ENCODE measurements at places on chromosomes 16 and 17.

- no peak for DNase-seq
Measured at GRCh38 chr17:15955793-15956541, 11.0 kb downstream of the ADORA2B start.

- no peak for DNase-seq
Measured at GRCh38 chr16:75023009-75023408, 24.2 kb downstream of the ZNRF1 start.

DNA sequence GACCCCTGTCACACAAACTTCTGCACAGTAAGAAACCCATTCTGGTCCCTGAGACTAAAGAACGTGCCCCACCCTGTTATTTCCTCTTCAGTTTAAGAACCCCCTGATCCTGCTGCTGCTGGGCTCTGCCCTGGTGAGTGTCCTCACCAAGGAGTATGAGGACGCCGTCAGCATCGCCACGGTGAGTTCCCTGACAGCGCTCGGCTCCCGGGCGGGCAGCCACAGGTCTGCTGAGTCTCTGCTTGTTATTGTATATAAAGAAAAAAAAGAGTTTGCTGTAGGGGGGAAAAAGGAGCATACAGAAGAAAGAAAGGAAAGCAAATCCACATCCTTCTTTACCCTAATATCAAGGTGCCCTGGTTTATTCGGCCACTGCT is 40.0 kb downstream of the ATP2C2 start:
- no peak for DNase-seq

DNA sequence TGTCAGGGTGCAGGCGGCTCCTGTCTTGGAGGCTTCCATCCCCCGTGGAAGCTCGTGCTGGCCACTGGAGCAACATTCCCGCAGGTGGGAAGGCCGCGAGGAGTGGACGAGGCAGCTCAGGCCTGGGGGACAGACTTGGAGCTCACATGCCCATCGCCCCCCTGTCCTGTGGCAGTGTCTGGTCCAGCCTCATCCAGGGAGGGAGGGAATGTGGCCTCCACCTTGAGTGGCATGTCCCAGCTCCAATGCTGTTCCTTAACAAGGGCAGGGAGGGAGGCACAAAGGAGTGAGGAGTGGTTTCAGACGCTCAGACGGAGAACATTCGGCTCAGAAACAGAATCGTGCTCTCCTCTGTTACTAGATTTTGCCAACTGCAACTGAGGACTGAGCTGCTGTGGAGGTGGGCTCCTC is 159.4 kb upstream of the CHMP6 start:
- DNase-seq, result no peak

DNA sequence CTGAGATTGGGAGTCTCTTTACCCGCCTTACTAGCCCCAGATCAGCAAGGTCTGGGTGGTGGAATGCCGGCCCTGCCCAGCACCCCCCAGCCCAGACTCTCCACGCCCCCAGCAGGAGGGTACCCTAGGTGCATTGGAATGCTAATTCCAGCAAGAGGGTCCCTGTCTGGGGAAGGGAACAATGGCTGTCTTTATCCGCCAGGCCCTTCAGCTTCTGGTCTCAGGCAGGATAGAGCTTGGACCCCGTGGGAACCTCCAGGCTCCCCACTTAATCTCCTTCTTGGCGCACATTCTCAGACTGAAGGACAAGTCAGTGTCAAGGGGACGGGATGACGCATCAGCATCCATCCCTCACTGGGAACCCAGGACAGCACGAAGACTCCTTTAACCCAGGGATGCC is 85.1 kb downstream of the LITAF start:
- no peak for DNase-seq

- DNase-seq, result no peak
Measured at GRCh38 chr16:13439766-13440165, 480.2 kb upstream of the ERCC4 start.

DNA sequence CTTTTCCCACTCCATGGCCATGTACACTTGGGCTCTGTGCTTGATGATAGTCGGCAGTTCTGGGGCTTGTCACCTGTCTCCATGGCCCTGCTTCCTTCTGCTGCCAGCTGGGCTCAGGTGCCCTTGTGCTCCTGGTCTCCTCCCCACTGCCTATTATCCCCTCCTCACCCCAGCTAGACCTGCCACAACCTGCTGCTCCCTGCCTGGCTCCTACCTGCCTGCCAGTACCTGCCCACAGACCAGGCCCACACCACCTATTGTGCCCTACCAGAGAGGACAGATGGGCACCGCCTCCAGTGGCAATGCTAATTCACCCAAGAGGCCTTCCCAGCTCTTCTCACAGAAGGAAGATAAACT is 538 bp upstream of the RAPGEFL1 start:
- peak; percentile 9 for DNase-seq

- DNase-seq, result no peak
Measured at GRCh38 chr16:58264007-58264406, 30.8 kb downstream of the PRSS54 start.

- DNase-seq, result no peak
Measured at GRCh38 chr17:43753493-43754129, 5.0 kb downstream of the SOST start.

DNA sequence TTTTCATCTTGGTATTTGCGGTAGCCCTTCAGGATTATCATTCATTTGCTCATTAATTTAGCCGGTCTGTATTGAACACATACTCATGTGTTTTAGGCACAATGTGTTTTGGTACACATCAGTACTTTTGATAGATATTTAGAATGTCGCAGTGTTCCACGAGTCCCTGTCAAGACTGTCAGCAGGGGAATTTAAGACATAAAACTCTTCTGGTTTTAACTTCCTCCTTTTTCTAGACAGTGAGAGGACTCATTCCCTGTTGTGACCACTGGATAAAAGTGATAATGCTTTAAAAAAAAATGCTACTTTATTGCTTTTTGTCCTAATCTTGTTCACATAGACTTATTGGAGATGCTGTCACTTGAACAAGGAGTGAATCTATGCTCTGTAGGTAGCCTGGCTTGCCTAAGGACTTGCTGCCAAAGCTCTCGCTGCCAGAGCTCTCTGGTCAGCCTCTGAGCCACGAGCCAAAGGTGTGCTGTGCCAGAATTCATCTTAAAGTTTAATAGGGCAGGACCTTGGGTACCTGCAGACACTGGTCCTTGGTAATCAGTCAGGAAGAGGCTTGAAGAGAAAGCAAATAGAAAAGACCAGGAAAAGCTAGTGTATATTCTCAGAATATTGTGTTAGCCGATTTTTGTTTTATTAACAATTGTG is 5.4 kb downstream of the DCAF7 start:
- no peak for DNase-seq

DNA sequence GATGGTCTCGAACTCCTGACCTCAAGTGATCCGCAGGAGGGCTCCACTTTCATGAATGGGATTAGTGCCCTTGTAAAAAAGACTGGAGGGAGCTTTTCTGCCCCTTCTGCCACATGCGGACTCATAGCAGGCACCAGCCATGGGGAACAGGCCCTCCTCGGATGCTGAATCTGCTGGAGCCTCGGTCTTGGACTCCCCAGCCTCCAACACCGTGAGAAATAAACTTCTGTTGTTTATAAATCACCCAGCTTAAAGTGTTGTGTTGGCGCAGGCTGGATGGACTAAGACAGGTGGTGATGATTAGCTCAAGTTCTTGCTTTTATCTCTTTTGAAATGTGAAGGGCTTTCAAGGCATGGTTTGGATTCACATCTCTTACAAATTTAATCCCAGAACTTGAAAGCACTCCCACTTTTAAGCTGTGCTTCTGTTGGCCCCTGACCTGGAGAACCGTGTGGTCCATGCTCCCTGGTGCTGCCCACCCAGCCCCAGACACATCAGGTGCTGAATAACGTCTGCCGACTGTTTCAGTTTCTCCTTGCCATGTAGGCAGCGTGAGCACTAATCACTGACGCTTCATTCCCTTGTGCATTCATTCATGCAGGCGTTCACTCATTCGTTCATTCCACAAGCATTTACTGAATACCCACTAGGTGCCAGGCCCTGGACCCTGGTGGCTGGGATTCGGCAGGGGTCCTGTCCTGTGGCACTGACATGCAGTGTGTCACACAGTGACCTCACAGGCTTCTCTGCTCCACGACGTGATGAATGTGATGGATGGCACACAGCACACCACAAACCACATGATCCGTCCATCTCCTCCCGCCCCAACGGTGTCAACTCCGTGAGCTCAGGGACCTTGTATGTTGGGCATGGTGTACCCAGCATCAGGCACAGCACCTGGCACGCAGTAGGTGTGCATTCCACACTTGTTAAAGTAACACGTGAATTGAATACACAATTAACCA is 8.9 kb downstream of the CIBAR2 start:
- DNase-seq, result no peak

DNA sequence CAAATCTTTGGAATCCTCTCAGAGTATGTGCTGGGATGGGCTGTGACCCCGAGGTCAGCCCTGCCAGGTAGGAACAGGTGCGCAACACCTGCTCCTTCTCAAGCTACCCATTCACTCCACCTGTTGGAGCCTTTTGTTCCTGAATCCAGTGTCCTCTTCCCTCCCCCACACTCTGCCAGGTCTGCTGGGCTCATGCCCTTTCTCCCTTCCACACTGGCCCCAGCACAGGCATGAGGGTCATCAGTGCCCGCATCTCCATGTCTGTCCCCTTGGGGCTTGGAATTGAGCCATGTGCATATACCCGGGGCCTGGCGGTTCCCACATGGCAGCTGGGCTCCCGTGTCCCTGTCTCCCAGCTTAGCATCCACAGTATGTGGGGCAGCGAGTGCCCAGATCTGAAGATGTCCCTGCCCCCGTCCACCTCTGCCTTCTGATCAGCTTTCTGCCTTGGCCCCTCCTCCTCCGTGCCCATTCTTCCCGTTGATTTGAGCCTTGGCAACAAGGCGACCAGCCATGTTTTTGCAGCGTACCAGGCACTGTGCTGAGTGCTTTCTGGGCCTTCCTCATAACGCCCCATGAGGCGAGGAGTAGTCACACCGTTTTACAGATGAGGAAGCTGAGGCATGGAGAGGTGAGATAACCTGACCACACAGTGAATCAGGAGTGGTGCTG is 102.2 kb downstream of the RAP1GAP2 start:
- no peak for DNase-seq

DNA sequence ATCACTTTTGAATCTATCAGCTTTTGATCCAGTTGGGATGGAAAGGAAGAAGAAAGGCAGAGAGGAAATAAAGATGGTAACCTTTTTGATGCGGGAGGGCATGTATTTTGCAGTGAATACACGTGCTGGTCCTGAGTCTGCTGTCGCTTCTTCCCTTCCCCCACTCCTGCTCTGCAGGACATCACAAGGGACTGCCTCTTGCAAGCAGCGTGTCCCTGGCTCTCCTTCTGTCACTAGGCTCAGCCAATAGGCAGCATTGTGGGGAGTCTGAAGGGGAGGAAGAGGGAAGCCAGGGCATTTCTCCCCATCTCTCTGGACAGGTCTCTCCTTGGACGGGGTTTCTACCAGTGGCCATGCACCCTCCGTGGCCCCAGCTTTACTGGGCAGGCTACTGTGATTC is 15.7 kb upstream of the WFDC1 start:
- no peak for DNase-seq

GRCh38 chr17:4520894-4521600 is 22.4 kb downstream of the SPNS2 start:
- DNase-seq, result no peak

Measured in stimulated activated CD4-positive, alpha-beta T cell treated with anti-CD3 and anti-CD28 coated beads, Interleukin-4, amount 100 ng/mL, for 1 hour (primary cell).